ENCODE measurements at places on chromosomes 1 and 21. TPM values are rescaled to one million over a fixed set of nuclear protein-coding genes. Genes with fewer than 3 reads are reported as not detected.
A peak's percentile ranks its signal among the peaks of the same experiment; 100 is the strongest.

The FMO2 gene
- 0.22 TPM for total RNA-seq

DNA sequence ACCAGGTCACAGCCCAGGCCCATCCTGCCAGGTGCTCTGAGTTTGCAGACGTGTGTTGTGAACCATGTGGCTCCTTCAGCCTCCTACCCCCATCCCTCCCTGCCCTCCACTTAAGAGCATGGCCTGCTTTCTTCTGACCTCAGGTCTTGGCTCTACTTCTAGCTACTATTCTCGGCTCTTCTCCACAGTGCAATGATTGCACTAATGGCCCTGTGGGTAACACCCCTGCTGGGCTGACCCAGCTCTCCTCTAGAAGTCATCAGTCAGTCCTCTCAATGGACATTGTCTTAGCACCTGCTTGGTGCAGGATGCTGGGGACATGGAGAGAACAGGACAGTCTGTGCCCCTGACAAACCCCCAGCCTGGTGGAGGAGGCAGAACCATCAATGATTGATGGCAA is 22.2 kb upstream of the IFFO2 start:
- no peak for DNase-seq

The LCE3D gene
- total RNA-seq: not detected

DNA sequence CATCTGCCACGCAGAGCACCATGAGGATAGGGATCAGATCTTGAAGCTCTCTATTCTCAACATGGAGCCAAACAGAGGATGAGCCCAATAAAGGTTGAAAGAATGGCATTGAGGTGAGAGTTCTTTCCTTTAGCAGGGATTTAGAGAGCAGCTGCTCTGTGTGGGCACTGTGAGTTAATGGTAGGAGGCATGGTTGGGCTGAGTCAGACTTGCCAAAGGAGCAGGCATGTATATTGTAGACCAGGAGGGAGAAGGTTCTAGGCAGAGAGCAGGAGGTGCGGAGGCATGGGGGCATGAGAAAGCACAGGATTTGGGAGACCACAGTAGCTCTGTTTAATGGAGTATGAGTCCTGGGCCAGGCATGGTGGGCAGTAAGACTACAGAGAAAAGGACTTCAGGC is 32.0 kb downstream of the TMEM53 start:
- DNase-seq: no peak

- no peak for DNase-seq
Observed at GRCh38 chr1:245173446-245174211, 18.8 kb downstream of the KIF26B start.

DNA sequence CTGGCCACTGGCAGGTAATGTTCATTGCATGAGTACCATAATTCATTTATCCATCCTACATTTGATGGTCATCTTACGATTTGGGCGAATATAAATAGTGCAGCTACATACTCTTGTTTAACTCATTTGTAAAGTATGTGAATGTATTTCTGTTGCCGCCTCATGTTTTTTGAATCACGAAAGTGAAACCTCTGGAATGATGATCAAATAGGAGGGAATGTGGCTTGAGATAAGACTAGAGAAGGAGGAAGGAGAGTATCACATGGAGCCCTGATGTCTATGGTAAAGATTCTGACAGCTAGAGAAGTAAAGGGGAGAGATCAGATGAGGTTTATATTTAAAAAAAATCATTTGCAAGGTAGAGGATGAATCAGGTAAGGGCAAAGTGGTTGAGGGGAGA is 8.0 kb downstream of the MRPS14 start:
- no peak for DNase-seq

DNA sequence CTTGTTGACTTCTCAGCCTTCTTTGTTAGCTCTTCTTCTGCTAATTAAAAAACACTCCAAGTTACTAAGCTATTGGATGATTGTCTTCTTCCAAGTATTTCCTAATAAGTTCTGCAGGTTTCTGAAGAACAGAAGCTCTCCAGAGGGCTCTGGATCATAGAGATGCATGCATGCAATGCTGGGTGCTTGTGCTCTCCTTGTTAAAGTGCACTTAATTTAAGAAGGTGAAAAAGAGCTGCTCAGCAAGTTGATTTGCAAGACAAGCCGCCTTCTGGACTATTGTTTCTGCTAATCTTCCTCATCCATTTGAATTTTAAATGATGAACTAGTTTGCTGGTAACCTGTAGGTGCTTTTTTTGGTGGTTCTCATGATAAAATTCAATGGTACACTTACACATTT is 16.1 kb downstream of the RRP15 start:
- no peak for DNase-seq

GRCh38 chr1:40625476-40626382 is 39.8 kb downstream of the RIMS3 start:
- no peak for DNase-seq

The MEAF6 gene
- 86.4 TPM for total RNA-seq

The CYP4A22 gene
- total RNA-seq: 0.07 TPM

- DNase-seq: no peak
Observed at GRCh38 chr21:45990741-45991605, 9.4 kb downstream of the COL6A1 start.

- DNase-seq: no peak
Observed at GRCh38 chr1:54685335-54685905, 30.2 kb upstream of the TTC4 start.

GRCh38 chr21:34933609-34934335 is 115.3 kb downstream of the RUNX1 start:
- DNase-seq: no peak

The FASLG gene
- not detected for total RNA-seq

The LMX1A gene
- not detected for total RNA-seq

- DNase-seq: no peak
Observed at GRCh38 chr21:29215709-29216108, 83.0 kb upstream of the BACH1 start.

GRCh38 chr21:36909423-36909822 is 57.0 kb downstream of the HLCS start:
- no peak for DNase-seq

- DNase-seq: no peak
Observed at GRCh38 chr1:203420263-203420662, 55.3 kb upstream of the PRELP start.

The PTPN22 gene
- total RNA-seq: 1.3 TPM

The TRIM62 gene
- 2.2 TPM for total RNA-seq

DNA sequence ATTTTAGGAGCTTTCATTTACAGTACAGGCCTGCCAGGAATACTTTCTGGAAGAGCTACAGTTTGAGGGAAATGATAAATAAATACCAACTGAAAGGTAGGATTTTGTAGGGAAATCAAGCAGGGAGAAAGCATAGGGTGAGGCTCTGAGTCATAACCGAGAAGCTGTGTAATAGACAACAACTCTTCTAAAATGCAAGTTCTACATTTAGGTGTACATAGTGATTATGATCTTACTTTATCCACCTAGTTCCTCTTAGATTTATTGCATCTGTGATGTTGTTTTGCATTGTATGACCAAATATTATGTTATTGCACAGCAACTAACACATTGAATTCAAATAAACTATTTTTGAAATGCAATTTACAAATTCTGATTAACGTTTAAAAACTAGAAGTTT is 819.3 kb downstream of the PLA2G4A start:
- DNase-seq: no peak

DNA sequence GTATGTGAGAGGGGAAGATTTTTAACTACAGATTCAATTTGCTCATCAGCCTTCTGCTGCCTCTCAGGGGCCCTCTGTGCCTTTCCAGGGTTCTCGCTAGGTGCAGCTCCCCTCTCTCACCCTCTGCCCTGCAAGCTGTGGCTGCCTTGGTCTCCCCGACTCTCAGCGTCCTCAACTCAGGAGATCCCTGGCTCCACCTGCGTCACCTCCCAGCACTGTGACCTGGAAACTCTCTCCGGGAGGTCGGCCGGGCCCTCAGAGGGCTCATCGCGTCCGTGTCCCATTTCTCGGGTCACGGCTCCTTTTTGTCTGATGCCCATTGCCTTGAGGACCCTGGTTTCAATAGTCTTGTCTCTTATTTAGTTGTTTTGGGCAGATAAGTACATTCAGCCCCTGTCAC is 63.5 kb upstream of the ADARB1 start:
- no peak for DNase-seq

DNA sequence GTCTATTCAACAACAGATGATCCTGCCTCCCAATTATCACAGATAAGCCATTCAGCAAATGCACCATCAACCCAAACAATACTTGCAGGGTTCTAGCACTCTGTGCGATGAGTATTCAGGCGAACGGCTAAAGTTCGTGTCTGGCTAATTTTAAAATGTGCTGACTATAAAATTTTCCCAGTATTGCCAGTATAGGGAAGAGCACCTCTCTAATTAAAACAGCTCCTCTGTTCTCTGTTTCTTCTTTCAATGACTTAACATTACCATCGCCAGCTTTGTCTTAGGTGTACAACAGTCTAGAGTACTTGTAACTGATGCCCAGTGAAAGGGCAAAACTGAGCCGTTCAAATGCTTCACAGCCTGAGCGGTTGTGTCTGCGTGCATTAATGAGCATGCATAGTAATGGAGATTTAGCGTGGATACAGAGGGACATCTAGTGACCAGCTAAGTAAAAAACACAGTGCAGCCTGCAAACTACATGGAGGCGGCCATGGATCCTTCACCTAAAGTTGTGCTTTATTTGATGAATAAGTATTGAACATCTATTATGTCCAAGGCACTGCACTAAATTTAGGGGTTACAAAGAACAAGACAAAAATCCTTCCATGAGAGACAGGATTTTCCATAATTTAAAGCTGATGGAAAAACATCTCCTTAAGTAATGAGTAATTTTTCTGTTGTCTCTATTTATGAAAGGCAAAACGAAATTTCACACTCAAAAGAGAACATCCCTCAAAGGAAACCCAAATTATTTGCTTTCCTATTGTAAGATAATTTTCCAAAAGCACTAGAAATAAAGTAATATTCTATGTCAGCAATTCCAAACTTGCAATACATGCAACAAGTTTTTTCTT is 120.0 kb downstream of the SETD4 start:
- DNase-seq: peak; percentile 70

DNA sequence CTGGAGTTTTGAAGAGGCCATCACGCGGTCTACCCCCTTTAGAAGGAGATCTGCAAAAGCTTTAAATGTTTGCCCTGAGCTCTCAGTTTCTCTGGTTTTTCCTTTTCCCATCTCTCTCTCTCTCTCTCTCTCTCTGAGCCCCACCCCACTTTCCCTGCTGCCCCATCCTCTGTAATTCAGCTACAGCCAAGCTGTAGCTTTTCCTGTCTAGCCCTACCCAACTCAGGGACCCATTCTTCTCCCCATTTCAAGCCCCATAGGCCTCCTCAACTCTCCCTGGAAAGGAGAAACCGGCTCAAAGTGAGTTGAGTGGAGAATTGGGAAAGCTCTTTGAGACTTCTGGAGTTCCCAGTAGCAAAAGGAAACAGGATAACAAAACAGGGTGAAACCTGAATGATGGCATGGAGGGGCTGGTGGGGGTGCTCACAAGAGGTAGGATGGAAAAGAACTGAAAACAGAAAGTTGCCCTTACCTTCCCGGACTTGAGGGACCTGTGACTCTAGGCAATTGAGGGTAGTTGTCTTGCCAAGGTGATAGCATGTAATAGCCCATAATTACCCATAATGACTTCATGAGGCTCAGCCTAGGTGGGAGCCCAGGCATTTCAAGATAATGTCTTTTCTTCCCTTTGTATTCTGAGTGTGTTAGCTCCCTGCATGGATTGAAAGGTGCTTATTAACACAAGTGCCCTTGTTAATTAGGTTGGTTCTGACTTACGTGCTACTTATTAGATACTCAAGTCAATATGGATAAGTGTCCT is 84.9 kb downstream of the SLC16A1 start:
- DNase-seq: no peak

GRCh38 chr21:38182370-38182985 is 74.3 kb upstream of the KCNJ15 start:
- DNase-seq: no peak

- DNase-seq: no peak
Observed at GRCh38 chr21:17901458-17902079, 82.4 kb upstream of the C21orf91 start.

The KRTAP19-3 gene
- total RNA-seq: not detected

- peak; percentile 71 for DNase-seq
Observed at GRCh38 chr1:11473491-11474034, 5.4 kb upstream of the DISP3 start.

- DNase-seq: no peak
Observed at GRCh38 chr1:81803431-81804110, 2.8 kb downstream of the ADGRL2 start.

DNA sequence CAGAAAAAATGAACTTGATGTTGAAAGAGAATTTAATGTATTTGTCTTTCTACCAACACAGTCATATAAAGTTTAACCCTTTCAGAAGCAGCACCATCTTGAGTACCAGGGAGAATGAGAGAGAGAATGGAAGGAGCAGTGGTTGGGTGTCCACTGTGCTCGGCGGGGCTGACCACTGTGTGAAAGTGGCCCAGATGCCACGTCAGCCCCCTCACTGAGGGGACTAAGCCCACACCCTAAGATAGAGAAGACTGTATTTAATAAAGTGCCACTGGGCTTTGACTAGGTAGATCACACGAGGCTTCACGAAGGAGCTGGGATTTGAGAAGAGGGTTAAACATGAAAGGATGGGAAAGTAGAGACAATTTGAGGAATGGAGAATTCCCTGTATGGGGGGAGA is 31.2 kb downstream of the BATF3 start:
- no peak for DNase-seq

Data from K562 (cell line).